Kidney tubule cell (primary cell): ENCODE measurements at places on chromosomes 5 and 9.

DNA sequence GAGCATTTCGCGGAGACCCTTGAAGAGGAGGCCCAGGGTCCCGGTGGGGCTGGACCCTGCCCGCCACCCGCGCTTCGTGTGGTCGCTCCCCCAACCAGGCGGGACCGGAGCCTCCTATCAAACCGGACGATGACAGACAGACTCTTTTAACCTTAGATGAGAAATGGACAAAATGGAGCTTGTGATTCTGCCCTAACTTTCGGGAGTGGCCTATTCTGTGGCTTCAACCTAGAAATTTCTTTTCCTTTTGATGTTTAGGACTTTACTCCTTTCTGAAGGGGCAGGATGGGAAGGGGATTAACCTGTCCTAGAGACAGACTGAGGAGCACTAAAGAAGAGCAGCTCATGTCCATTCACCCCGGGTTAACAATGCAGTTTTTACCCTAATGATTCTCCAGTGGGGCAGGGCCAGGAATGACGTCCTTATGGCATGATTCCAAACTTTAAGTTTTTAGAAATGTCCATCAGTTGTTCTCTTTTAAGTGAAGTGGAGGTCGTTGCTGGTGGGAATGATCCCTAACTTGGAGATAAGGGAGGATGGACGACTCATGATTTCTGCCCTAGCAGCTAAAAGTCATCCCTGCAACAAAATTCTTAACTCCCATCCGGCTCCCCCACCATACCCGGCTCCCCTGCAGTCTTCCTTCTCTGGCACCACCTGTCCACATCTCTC is 1.0 kb downstream of the NIPSNAP3A start:
- DNase-seq, result peak; percentile 48

DNA sequence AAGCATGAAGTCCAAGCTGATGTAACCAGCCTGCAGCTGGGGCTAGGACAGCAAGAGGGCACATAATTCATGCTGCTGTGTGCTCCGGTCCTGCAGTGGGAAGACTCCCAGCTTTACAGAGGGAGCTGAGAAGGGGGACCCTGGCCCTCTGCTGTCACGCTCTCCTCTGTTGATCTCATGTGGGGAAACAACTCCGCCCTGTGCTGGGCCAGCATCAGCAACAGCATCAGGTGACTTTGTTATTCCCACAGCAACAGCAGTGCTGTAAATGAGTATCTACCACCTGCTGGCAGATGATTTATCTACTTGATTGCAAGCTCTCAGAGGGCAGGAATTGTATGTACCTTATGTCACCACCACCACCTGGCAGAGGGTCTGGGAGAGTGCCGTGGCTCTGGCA is 176.2 kb downstream of the COL23A1 start:
- no peak for DNase-seq

DNA sequence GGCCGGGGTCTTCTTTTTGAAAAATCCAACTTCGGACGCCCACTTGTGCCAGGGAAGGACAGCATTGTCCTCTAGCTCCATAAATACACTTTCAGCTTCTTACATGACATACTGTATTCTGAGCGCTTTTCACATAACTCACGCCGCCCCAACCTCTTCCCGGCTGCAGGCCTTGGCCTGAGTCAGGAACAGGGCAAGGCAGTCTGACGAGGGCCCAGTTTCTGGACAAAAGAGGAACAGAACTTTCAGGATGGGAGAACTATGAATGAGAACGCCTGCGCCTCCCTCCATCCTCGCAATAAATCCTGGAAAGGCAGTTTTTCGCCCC is 650 bp downstream of the DCTN4 start:
- DNase-seq, result no peak

DNA sequence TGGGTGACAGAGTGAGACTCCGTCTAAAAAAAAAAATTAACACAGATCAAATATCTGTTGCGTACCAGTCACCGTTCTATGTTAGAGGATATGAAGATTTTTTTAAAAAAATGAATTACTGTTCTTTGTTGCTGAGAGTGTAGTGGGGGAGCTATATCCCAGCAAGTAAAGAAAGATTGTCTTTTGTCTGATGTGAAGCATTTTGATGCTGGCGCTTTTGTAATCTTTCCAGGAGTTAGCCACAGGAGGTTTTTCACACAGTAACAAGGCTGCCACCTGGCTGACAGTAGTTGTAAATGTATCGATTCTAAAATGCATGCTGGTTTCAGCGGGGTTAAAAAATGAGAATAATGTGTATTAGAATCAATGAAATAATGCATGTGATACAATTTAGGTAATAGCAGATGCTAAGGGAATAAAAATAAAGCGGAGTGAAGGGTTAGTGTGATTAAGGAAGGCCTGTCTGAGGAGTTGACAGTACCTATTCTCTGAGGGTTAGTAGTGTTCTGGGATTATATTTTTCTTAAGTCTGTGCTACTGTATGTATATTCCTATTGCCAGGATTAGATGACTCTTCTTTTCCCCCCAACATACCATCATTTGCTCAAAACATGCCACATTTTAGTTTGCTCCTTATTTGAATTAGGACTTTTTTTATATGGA is 3.4 kb downstream of the LMNB1 start:
- DNase-seq, result peak; percentile 64

- DNase-seq, result peak; percentile 12
Observed at GRCh38 chr5:122909470-122910100, 64.2 kb downstream of the SNX24 start.

DNA sequence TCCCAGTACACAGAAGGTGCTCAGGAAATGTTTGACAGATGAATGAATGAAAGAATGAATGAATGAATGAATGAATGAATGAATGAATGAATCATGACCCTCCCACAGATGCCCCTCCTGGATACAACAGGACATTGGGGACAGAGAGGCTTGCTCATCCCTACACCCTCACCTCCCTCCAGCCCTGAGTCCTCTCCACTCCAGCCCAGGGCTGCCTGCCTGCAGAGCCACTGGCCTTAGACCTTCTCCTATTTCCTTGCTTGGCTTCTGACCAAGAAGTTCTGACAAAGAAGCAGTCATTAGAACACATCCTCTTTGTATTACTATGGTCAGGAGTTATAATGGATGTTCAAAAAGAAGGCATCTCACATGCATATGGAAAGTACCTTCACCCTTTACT is 240.7 kb upstream of the DAPK1 start:
- peak; percentile 10 for DNase-seq

DNA sequence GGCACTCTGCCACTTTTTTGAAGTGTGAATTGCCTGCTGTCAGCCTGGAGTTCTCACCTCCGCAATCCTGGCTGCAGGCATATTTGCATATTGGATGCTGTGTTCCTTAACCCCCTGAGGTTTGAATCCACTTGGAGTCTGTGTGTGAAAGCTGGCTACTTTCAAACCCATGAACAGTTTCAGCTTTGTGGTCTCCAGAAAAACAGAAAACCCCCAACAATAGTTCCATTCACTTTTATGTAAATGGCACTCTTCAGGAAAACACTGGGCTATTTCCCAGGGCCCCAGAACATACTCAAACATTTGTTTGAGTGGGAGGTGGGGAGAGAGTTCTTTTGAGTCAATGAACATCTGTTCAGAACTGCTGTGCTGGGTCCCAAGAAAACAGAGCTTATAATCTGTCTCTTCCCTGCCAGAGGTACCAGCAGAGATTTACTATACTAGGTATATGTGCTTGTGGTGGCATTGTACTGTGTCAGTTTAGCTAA is 5.0 kb downstream of the NUDT2 start:
- no peak for DNase-seq

DNA sequence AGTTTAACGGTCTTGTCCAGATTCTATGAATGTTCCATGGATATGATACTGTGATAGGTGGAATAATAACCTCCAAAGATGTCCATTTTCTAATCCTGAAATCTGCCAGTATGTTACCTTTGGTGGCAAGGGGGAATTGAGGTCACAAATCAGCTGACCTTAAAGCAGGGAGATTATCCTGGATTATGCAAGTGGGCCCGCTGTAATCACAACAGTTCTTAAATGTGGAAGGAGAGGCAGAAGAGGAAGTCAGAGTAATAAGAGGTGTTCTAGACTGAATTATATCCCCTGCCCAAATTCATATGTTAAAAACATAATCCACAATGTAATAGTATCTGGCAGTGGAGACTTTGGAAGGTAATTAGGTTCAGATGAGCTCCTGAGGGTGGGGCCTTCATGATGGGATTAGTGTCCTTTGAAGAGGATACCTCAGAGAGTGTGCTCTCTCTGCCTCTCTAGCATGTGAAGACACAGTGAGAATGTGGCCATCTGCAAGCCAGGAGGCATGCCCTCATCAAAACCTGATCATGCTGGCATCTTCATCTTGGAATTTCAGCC is 47.6 kb upstream of the ZFAND5 start:
- no peak for DNase-seq

DNA sequence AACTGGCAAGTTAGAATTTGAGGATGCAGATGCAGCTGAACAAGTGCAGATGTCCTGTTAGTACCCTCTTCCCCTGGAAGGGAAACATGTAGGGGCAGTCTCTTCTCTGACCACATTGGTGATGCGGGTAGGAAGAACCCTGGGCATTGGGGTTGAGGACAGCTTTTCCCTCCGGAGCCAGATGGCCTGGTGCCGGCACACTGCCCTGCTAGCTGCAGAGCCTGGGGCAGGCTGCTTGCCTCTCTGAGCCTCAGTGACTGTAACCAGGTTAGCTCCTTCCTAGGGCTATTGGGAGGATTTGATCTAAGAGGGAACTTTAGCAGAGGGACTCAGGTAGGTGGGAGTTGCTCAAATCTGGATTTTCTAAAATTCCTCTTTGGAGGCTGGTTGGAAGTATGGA is 148.4 kb downstream of the HSPA4 start:
- DNase-seq, result no peak

- DNase-seq, result no peak
Observed at GRCh38 chr9:74172874-74173273, 324.3 kb upstream of the RORB start.

DNA sequence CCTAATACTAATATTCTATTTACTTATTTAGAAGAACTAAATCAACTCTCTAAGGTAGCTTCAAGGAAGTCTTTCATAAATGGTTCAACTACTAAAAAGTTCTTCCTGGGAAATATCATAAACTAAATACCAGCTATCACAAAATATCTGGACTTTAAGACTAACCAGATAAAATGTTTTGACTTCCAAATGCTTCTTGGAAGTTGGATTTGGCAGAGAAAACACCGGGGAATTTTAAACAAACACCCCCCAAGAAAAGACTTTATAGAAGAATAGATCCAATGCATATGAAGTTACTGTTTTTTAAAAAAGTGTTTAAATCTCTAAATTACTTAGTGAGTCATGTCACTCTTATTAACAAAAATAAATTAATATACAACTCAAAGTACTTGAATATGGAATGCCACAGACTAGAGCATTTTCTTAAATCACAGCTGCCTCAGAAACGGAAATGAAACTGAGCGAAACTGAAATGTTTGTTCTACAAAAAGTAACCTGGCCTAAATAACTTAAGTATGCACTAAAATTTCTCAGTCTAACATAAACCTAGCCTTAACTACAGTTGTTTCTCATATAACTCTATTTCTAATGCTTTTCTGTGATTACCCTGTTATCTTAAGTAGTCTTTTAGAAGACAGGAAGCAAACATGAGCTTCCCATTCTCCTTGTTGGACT is 6.8 kb downstream of the ABCA1 start:
- DNase-seq, result no peak

- DNase-seq, result no peak
Observed at GRCh38 chr5:12636209-12636608, 732.0 kb upstream of the CTNND2 start.

DNA sequence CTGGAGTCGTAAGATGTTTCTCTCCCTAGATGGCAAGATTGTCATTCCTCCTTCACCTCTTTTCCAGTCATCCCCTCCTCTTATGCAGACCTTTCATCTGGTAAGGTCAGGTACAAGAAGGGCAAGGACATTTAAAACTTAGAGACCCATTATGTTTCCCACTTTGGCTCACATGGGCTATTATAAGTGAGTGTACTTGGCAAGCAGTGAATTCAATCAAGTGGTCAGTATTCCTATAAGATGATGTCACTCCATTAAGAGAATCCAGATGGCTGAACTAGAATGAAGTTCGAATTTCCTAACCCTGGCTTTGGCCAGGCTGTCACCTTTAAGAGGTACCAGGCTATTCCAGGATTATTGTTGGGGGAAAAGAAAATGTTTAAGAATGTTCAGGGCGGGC is 32.2 kb downstream of the ZNF131 start:
- DNase-seq, result no peak

DNA sequence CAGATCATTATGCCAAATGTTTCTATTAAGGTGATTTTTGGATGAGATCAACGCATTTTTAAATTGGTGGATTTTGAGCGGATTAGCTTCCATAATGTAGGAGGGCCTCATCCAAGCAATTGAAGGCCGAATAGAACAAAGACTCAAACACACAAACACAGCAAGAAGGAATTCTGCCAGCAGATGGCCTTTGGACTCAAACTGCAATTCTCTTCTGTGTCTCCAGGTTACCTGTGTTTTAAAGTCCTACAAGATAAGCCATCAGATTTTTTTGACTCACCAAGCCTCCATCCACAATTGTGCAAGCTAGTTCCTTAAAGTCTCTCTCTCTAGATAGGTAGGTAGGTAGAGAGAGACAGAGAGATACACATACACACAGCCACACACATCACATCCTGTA is 25.5 kb downstream of the CDH6 start:
- peak; percentile 40 for DNase-seq

DNA sequence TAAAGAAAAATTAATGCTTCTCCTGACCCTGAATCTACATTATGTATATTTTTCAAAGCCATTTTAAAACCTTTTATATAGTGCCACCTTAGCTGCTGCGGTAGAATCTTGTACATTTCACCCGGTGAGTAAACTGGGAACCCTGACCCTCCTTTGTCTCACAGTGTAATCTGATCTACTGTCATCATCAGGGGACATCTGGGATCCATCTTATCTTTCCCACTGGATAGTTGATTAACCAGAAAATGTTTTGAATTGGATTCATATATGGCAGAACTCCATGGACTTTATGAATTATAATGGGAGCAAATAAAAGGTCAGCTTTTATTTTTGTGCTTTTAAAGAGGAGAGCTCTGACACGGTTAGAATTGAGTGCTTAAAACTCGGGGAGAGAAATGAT is 95.0 kb downstream of the ADAMTSL1 start:
- DNase-seq, result no peak

- DNase-seq, result no peak
Observed at GRCh38 chr9:130051855-130052254, 1.9 kb upstream of the GPR107 start.

GRCh38 chr5:103445426-103446035 is 117.1 kb downstream of the NUDT12 start:
- DNase-seq, result no peak

- no peak for DNase-seq
Observed at GRCh38 chr5:86038566-86038965, 579.2 kb upstream of the COX7C start.

GRCh38 chr5:72790186-72790585 is 26.3 kb upstream of the TNPO1 start:
- no peak for DNase-seq
